ENCODE measurements at places on chromosomes 6 and 20.

DNA sequence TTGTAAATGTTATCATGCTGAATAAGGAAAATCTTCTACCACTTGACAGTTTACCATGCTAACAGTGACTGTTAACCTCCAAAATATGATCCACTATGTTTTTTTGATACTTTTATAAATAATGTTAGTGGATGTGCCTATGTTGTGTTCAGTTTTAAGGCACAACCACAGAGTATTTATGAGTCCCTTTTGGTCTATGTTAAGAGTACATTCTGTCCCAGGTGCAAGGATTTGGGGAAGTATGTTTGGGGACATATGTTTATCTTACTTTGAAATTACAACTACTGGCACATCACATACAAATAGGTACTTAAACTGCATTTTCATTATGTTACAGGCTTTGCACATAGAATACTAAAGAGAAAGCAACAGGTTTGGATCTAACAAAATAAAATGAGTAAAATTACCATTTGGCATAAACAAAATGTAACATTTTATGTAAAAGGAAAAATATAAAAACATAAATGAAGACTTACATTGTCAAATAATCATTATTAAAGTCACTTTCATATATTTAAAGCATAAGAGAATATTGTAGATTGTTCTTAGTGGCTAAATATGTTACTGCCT lies 71.2 kb downstream of the SESN1 start:
- no peak for DNase-seq

DNA sequence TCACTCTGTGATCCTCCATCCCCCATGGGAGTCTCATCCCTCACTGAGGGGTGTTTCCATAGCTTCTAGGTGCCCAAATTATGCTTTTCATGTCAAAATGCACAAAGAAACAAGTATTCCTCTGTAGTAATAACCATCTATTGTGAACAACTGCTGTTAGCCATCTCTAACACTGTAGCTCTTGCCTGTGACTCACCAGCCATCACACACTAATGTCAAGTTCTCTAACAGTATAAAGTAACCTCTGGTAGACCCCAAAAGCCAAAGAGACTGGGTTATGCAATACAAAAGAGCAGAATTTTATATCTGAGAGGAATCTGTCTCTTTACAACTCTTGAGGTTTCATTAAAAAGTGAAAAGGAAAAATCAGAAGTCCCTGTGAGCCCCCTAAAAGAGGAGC lies 25.4 kb upstream of the IYD start:
- DNase-seq: no peak

DNA sequence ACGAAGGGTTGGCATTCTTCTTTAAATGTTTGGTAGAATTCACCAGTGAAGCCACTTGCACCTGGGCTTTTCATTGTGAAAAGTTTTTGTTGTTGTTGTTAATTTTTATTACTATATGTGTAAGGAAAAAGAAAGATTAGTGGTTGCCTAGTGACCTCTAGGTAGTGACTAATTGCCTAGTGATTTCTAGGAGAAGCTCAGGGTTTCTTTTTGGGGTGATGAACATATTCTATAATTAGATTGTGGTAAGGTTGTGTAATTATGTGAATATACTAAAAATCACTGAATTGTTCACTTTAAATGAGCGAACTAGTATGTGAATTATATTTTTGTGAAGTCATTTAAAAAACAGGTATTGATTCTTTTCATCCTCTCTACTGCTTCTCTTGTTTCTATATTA lies 123.8 kb upstream of the TMEM170B start:
- DNase-seq: no peak

DNA sequence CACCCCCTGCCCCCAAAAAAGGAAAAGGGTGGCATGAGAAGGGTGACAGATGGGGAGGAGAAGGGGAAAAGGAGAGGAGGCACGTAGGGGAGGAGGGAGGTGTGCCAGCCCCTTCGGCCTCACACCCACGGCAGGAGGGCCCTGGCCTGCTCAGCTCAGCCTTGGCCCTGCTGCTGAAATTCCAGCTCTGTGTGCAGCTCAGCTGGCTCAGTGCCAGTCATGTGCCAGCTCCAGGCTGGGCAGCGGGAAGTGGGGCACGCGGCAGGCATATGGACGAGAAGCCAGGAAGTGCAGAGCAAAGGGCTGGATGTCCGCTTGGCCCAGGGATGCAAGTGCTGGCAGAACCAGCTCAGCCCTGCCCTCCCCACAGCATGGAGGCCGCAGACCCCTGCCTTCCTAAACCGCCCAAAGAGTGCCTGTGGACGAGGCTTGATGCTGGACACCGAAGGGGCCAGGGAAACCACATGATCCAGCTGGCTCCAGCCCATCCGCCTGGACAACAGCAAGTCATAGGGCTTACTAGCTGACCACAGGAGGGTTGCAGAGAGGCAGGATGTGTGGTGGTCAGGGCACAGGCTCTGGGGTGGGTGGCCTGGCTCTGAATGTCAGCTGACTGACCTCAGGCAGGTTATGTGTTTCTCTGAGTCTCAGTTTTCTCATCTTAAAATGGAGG lies 60.2 kb downstream of the NOL4L start:
- DNase-seq: no peak

DNA sequence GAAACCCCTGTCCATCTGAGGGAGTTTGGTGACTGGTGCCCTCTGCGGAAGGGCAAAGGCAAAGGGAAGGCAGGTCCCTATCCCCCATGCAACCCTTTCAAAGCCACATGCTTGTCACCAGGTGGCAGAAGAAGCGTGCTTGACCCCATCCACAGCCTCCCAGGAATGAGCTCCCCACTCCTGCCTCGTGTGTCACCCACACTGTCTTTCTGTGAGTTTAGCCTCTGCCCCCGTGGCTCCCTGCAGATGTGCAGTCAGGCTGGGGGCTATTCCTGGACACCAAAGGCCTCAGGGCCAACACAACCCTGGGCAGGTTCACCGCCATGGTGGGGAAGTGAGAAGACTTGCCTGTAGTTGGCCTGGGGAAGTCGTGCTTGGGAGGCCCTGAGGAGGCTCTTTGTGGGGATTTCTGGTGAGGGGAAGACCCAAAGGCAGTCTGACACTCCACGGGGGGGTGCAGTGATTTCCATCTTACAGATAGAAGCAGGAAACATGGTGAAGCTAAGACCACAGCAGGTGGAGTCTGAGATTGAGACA lies 16.6 kb upstream of the PCMTD2 start:
- DNase-seq: no peak

DNA sequence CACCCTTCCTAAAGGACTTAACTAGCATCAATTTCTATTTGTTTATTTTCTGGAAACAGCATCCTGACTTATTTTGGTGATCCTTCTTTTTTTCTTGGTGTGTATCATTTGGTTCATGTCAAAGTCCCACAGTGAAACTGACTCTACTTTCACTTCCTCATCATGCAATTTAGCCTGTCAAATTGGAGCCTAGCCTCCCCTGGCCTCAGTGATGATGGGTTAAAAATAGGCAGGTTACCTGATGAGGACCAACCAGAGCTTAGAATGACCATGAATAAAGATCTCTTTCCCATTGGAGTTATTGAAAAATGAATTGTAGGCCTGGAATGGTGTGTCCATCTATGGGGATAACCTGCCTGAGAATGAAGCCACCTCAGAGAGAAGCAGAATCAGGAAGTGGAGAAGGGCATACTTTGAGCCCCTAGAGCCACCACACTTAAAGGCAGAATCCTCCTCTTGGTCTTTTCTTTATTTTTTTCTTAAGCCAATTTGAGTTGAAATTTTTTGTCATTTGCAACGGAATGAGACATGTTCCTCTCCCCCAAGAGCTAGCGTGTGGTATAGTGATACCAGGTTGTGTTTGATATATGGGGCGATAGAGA lies 105.6 kb downstream of the BTBD3 start:
- no peak for DNase-seq

- DNase-seq: no peak
These were observed 30.4 kb upstream of the CD93 start for GRCh38 chr20:23116311-23117089.

DNA sequence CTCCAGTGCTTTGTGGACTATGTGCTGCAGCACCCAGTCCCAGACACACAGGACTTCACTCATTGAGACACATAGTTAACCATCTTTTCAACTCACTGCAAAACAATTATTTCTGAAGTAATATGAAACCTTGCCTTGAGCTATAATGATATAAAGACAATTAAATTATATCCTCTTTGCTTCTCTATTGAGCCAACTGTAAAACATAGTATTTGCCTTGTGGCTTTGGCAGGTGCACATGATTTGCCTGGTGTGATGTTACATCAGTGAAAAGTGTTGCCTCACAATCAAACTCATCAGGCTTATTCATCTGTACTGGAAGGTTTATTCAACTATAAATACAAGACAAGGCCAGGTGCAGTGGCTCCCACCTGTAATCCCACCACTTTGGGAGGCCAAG lies 80.6 kb downstream of the NCOA7 start:
- DNase-seq: no peak

DNA sequence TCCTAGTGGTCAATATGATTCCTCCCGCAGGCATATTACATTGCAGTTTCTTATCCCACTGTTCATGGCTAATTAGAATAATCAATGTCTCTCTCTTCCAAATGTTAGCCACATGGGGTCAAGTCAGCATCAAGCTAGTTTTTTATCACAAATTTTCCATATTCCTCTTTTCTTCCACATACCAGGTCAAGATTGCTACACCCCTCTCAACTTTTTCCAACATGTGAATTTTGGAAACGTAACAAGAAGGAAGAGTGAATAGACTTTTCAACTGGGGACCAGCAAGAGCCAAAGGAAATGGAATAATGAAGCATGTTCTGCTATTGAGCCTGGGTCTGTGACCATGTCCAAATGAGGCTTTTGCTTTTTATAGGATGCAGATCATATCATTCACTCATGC lies 65.1 kb downstream of the SOD2 start:
- no peak for DNase-seq

DNA sequence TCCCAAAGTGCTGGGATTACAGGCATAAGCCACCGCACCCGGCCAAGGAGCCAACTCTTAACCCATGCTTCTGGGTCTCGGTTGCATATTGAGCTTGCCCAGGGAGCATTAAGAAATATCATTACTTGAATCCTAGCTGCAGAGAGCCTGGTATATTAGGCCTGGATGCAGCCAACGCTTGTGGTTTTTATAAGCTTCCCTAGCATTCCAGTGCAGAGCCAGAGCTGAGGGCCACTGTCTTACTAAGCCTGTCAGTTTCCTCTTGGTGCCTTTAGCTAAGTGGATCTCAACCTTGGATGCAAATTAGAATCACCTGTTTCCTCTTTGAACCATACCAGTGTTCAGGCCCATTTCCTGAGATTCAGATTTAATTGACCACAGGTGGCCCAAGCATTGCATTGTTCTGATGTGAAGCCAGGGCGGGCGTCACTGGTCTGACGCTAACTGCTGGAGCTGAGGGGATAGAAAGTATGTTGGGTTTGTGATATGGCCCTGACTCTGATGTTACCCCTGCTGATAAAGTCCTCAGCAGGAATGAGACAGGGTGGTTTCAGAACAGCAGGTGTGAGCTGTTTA lies 76.3 kb downstream of the BTBD3 start:
- DNase-seq: peak; percentile 14

- DNase-seq: no peak
These were observed 266.9 kb upstream of the STXBP5 start for GRCh38 chr6:146937316-146937715.

GRCh38 chr20:43751167-43752050 lies 24.6 kb upstream of the GTSF1L start:
- peak; percentile 33 for DNase-seq

All from fibroblast of the conjunctiva (primary cell).